ENCODE measurements at places on chromosomes 12 and 14.

- no peak for DNase-seq
Observed at GRCh38 chr12:104314242-104314614, 10.7 kb downstream of the EID3 start.

DNA sequence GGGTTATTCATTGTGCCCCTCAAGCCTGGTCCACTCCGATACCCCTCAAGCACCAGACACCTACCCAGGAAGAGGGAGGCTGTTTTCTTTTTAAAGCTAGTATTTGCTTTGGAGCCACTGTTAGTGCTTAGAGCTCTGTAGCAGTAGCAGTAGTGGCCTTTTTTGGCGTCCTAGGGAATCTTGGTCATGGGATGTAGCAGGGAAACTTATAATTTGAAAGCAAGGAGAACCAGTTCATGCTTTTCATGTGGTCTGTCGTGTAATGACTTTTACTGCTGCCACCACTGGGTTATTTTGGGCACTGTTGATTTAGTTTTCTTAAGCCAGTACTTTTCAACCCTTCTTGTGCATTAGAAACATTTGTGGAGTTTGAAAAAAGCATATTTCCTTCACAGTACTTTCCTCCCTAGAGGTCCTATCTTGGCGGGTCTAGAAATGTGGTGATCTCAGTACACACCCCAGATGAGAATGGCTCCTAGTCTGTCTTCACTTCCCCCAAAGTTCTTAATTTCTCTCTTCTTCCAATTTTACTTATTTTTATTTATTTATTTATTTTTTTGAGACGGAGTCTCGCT lies 49.7 kb downstream of the MARK3 start:
- DNase-seq: no peak

GRCh38 chr12:19244312-19244711 lies 114.8 kb downstream of the PLEKHA5 start:
- no peak for DNase-seq

GRCh38 chr12:98274430-98275130 lies 240.8 kb upstream of the TMPO start:
- no peak for DNase-seq
